ENCODE measurements at places on chromosomes 2 and 18.

DNA sequence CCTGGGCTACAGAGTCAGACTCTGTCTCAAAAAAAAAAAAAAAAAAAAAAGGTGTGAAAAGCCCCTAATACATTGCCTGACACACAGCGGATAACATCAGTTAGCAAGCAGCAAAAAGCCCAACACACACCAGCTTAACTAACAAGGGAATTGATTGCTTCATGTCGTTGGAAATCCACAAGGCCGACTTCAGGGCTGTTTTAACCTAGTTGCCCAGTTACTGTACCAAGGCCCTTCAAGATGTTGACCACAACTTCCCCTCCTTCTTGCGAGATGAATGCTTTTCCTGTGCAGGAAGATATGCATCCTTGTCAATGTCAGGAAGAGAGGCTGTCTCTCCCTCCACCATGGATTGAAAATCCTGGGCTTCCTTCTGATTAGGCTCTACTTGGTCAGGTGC lies 202.9 kb downstream of the MIB1 start:
- peak; percentile 5 for DNase-seq

- no peak for DNase-seq
These were observed 195.4 kb upstream of the KLHL14 start for GRCh38 chr18:32968248-32968647.

- DNase-seq, result no peak
These were observed 59.1 kb downstream of the MBP start for GRCh38 chr18:77073336-77074093.

DNA sequence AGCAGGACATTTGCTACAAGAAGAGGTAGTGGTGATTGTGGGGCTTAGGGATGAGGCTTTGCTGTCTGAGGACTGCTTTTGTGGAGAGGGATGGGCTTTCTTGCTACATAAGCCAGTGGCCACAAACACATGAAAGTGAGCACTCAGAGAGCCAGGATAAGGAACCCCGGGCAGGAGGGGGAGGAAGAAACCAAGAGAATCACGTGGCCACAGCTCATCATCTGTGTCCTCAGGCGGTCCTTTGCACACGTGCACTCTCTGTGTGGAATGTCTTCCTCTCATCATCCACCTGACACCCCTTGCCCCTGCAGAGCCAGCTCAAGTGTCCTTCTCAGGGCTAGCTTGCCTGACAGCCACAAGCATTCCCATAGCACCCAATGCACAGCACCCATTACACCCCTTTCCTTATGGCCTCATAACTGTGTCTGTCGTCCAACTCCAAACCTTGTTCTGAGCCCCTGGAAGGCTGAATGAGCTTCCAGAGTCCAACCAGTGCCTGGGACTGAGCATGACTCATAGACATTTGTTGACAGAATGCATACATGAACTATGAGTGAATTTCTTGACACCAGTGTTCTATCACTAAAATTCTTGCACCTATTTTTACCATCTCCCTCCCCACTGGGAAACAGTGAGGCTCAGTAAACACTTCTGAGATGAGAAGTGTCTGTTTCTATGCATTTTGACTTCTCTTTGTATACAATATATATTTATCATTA lies 398.3 kb downstream of the ALK start:
- no peak for DNase-seq

DNA sequence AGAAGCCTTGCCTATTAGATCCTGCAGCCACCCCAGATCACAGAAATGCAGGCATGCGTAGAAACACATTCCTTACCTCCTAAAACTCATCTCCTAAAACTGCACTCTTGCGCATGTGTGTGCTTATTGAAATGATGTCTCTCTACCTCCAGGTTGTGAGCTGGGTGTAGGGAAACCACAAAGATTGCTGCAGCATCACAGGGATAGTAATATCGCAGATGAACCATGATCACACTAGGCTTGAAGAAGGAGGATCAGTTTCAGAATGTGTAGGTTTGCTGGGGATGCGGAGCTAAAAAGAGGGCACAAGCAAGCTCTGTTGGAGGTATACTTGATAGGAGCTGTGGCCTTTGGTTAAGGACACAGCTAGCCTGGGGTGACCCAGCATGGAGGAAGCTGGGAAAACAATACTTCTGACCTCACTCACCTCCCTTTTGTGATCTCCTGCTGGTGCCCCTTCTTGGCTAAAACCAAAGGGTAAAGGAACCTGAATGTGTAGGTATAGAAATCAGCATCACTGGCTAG lies 118.8 kb downstream of the SETBP1 start:
- DNase-seq, result no peak

DNA sequence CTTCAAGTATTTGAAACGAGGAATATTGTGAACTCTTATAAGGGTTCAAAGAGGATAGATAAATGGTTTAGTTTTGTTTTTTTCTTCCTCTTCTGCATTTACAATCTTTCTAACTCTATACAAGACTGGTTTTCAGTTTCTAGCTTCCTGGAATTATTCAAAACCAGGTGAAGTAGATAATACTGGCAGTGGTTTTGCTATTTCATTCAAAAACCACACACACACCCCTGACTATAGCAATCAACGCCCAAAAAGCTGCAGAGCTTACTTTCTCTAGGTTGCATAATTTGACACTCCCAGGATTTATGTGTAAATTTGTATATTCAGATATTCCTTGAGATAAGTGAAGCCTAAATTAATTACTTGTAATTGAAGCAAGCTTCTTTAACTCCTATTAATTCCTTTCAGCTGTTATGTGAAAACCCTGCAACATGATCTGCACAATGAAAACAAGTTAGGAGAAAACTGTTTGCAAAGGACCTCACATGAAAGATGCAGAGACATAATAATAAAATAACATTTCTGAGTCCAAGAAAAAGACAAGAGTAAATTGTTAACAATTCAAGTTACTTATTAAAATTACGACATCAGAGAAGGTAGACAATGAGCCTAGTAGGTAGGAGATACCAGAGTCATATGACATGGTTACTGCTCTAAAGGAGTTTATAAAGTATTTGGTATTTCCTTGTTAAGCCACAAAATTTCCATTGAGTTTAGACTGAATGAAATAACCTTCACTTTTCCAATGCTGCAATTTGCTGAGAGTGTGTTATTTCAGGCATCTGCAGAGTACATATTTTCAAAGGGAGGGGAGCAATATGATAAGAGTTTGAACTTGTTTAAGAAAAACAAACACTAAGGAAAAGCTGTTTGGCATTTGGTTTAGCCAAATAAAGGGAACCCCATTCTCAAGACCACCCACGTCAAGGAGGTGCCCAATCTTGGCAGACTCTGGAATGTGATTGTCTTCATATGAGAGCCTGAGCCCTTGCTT lies 1.6 kb upstream of the NFE2L2 start:
- peak; percentile 46 for DNase-seq

- no peak for DNase-seq
These were observed 101.6 kb downstream of the SLC4A3 start for GRCh38 chr2:219728991-219729487.

- no peak for DNase-seq
These were observed 157.3 kb downstream of the DYSF start for GRCh38 chr2:71610671-71611070.

GRCh38 chr18:12516049-12516630 lies 108.4 kb downstream of the PRELID3A start:
- DNase-seq, result no peak

DNA sequence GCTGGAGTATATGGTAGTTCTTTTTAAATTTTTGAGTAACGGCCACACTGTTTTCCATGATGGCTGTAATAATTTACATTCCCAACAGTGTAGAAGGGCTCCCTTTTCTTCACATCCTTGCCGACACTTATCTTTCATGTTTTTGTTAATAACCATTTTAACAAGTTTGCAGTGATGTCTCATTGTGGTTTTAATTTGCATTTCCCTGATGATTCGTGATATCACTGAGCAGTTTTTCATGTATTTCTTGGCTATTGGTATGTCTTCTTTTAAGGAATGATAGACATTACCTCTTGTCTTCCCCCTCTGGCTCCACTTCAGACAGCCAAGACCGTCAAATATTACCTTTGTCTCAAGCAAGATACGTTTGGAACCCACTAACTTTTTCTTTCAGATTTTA lies 371.1 kb upstream of the NRP2 start:
- no peak for DNase-seq

DNA sequence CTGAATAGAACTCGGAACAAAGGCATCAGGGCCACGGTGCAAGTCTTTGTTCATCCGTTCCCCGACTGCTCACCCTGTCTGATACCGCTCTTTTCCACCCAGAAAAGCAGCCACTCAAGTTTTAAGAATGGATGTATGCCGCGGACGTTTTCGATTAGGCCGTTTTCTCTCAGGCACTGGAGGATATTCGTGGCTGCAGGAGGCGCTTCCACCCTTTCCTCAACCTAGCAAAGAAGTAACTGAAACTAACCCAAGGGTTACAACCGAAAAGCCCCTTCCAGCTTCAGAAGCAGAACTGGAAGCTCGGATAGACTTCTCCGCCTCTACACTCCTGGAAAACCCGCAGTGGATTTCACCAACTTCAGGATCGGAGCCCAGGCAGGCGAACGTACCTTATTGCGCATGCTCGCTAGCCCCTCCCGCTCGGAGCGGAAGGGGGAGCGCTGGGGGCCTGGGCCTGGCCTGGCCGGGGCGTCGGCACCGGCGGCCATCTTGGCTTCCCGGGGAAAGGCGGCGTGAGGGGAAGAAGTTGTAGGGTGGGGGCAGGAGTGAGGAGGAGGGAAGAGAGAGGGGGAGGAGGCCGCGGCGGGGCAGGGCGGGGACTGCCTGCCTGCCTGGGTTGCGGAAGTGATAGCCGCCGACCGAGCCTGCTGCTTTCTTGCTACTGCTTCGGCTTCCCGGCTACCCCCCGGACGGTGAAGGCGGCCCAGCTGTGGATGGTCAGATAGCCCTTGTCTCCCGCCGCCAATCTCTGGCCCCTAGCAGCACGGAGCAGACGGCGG lies at the start of gene ACTR3:
Gene ACTR3 (plus strand): TSS at position 619 of the 782 bp plus-strand sequence. CDS start 191 bp downstream, outside the sequence.
- peak; percentile 95 for DNase-seq

GRCh38 chr2:23456881-23457760 lies 72.1 kb downstream of the KLHL29 start:
- no peak for DNase-seq

GRCh38 chr2:30958193-30958917 lies 151.1 kb upstream of the CAPN13 start:
- no peak for DNase-seq

GRCh38 chr2:2806711-2807110 lies 475.6 kb upstream of the MYT1L start:
- DNase-seq, result no peak

DNA sequence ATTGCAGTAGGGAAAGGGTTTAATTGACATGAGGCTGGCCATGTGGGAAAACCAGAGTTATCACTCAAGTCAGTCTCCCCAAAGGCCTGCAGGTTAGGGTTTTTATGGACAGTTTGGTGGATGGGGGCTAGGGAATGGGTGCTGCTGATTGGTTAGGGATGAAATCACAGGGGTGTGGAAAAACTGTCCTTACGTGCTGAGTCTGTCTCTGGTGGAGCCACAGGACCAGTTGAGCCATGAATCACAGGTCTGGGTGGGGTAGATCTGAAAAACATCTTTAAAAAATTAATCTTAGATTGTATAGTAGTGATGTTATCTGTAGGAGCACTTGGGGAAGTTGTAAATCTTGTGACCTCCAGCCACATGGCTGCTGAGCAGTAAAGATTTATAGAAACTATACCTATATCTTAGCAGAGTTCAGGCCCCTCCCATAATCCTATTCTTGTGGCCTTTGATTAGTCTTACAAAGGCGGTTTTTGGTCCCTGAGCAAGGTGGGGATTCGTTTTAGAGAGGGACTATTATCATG lies 139.6 kb downstream of the COMMD1 start:
- DNase-seq, result no peak

- no peak for DNase-seq
These were observed 36.6 kb downstream of the CASP10 start for GRCh38 chr2:201219328-201220096.

DNA sequence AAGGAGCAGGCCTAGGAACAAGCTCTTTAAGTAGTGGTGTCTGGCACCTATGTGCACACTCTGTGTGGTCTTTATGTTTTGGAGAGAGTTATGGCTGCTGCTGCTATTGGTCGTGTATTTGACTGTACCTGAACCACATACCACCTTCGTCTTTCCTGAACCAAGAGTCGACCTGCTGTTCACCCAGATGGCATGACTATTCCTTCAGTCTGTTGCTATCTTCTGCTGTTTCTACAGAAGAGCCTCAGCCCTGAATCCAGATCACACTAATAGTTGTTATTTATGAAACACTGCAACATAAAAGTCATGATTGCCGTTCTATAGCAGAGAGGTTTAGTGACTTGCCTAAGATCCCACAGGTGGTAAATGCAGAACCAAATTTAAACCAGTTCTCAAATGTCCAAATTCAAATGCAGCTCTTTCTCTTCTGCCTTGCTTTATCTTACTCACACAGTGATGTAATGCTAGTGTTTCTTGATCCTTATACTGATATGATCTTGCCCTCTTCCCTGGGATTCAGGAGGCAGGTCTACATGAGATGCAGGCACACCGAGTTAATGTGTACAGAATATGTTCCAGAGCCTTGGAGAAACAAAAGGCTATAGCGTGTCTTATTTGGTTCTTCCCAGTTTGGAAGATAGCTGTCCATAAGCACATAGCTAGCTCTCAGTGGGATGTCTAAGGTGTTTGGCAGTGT lies 122.1 kb upstream of the FOSL2 start:
- no peak for DNase-seq

GRCh38 chr2:241503776-241504392 lies 4.5 kb downstream of the STK25 start:
- no peak for DNase-seq

All from AML-193 (cell line).